Activated T-cell treated with anti-CD3 and anti-CD28 coated beads, Interleukin-2, amount 50 U/mL, for 24 hours (primary cell): ENCODE measurements at places on chromosomes 12 and 14.

GRCh38 chr12:47273191-47273626 lies 193.4 kb upstream of the AMIGO2 start:
- DNase-seq, result no peak

GRCh38 chr14:35117112-35117511 lies 4.7 kb downstream of the PPP2R3C start:
- DNase-seq, result no peak

DNA sequence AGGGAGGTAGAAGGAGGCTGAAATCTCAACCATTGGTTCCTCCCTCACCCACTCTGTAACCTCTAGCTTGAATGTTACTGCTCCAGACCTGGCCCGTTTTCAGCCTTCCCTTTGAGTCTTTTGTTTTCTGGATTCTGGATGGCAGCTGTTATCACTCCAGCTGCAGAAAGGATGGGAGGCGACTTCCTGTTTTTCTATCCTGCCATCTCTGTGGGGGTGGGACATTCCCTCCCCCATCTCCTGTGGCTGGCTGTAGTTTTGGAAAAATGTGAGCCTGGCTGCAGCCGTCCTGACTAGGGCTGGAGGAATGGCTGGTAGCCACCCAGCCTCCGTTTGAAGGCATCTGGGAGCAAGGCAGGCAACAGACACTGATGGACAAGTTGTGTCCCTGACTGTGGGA lies 2.9 kb upstream of the PPFIBP1 start:
- no peak for DNase-seq

GRCh38 chr14:94710731-94711130 lies 59.2 kb downstream of the GSC start:
- no peak for DNase-seq

DNA sequence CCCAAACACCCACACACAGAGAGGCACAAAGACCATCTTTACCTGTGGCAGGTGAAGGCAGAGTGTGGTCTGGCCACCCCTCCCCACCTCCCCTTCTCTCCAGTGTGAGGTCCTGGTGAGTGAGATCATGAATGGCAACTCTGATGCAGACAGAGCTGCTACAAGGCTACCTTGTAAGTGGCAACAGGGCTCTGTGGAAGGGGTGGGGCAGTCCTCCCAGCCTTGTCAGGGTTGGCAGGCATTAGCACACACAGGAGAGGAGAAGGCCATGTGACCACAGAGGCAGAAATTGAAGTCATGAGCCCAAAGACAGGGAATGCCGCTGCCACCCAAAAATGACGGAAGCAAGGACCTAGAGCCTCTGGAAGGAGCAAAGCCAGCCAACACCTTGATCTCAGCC lies 30.7 kb downstream of the VWF start:
- DNase-seq, result no peak

- DNase-seq, result no peak
These were observed 54.9 kb downstream of the RAB35 start for GRCh38 chr12:120061575-120062214.

- no peak for DNase-seq
These were observed 16.8 kb downstream of the HIF1A start for GRCh38 chr14:61712137-61712536.

GRCh38 chr12:26091822-26092221 lies 33.0 kb downstream of the BHLHE41 start:
- DNase-seq, result no peak

- peak; percentile 43 for DNase-seq
These were observed 227.1 kb upstream of the KRR1 start for GRCh38 chr12:75738486-75738885.

GRCh38 chr12:38328306-38328895 lies 11.8 kb downstream of the ALG10B start:
- no peak for DNase-seq

DNA sequence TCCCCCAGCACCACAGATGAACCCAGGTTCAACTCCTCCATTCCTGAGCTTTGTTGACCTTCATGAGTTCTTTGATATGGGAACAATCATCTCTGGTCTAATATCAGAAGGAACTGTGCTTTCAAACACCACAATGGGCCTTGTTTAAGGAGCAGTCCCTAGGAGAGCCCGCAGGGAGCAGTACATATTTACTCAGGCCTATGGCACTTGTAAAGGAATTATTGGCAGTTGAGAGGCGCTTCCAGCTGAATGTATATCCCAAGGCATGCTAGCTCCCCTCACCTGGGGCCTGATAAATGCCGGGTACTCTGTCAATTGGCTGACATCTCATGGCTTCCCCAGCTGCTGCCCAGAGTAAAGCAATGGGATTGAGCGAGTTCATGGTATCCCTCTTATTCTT lies 76.2 kb downstream of the ZFP36L1 start:
- DNase-seq, result no peak

DNA sequence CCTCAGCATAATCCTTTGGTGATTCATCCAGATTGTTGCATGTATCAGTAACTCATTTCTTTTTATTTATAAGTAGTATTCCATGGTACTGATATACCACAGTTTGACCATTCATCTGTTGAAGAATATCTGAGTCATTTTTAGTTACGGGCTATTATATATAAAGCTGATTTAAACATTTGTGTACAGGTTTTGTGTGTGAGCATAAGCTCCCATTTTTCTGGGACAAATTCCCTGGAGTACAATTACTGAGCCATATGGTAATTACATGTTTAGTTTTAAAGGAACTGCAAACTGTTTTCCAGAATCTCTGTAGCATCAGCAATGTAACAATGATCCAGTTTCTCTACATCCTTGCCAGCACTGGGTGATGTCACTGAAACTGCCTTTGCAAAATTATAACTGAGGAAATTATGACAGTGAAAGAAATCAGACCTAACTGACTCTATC lies 236.2 kb upstream of the KRR1 start:
- DNase-seq, result no peak

- peak; percentile 77 for DNase-seq
These were observed 2.6 kb upstream of the BCL11B start for GRCh38 chr14:99274346-99275221.

- no peak for DNase-seq
These were observed 68.4 kb downstream of the PPM1H start for GRCh38 chr12:62866451-62867082.

GRCh38 chr14:23399591-23399990 lies 8.5 kb downstream of the MYH6 start:
- no peak for DNase-seq

DNA sequence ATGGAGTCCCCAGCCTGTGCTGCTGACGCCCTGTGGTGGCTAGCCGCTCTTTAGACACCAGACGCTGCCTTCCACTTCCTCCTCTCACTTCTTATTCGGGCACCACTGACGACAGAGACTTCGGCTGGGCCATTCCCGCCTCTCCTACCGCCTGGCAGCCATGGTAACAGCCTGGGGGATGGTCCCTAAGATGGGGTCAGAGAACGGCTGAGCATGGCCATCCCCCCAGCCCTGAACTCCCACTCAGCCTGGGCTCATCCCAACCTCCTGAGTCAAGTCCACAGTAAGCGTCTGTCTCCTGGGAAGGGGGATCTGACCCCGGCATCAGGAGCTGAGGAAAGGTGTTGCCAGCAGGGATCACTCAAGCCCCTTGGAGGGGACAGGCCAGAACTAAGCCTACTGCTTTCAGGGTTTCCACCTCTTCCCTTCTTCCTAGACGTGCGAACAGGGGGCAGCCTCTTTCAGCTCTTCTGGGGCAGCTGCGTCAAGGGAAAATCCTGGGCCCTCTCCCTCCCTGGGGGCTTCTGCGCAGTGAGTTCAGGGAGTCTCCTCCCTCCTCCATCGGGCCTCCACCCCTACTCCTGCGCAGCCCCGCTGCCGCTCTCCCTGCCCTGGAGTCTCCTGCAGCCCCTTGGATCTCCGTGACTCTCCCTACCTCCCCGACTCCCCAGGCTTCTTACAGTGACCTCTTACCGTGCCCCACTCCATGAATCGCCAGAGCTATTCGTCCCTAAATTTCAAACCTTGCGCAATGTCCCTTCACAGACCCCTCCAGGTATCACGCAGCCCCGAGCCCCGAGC lies 643 bp upstream of the TAMALIN start:
- no peak for DNase-seq

DNA sequence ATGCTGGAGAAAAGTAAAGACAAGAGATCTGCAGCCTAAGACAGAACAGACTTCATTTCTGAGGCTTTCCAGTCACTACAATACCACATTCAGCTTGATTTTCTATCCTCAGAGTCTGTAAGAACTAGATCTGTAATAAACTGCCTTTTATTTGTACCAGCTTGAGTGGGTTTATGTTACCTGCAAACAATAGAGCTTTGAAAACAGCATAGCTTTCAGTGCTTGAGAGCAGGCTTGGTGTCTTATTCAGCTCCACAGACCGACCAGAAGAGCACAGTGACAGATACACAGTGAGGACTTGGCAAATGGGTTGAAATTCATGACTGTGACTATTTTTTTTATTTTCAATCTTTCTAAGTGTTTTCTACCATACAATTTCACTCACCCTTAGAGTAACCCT lies 207.8 kb upstream of the OTX2 start:
- DNase-seq, result no peak

DNA sequence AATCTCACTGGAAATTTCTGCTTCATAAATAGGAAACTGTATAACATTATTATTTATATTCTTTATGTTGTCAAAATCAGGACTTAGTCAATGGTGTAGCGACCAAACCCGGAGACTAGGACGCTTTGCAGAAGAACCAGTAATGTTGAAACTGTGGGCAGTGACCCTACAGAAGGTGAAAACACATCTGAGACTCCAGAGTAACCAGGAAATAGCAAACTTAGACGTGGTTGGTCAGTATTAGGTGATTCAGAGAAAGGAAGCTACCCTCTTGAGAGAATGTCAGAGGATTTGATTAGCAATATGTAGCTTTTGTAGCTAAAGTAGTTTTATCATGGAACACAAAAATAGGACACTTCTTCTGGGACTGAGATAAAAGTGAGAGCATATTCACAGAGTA lies 381.9 kb downstream of the SLC16A7 start:
- no peak for DNase-seq

- DNase-seq, result no peak
These were observed 132.2 kb upstream of the HIF1A start for GRCh38 chr14:61563162-61563511.

GRCh38 chr12:82705774-82706173 lies 19.1 kb downstream of the TMTC2 start:
- DNase-seq, result no peak

GRCh38 chr14:50657753-50658152 lies 10.4 kb downstream of the SAV1 start:
- no peak for DNase-seq

- peak; percentile 78 for DNase-seq
These were observed 5.8 kb downstream of the WSB2 start for GRCh38 chr12:118055144-118055557.

DNA sequence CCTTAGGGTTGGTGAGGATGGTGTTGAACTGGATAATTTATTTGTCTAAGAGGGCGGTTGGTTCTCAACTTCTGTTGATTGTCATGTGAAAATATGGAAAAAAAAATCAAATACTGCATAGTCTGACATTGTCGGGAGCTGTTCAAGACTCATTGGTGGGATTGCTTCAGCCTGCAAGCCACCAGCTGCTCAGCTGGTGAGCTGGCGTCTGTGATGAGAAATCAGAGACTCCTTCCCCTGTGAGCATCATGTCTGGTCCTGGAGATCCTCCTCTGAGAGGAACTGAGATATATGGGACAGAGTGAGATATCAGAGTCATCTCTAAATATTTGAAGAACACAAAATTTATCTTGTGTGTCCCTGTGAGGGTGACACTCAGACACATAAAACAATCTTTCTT lies 49.9 kb downstream of the TRIM9 start:
- no peak for DNase-seq

- no peak for DNase-seq
These were observed 88.2 kb downstream of the SYNE2 start for GRCh38 chr14:63941023-63941422.

GRCh38 chr12:48937170-48937569 lies 11.9 kb upstream of the FKBP11 start:
- no peak for DNase-seq

- DNase-seq, result no peak
These were observed 1.2 kb downstream of the SRGAP1 start for GRCh38 chr12:63845726-63846125.

DNA sequence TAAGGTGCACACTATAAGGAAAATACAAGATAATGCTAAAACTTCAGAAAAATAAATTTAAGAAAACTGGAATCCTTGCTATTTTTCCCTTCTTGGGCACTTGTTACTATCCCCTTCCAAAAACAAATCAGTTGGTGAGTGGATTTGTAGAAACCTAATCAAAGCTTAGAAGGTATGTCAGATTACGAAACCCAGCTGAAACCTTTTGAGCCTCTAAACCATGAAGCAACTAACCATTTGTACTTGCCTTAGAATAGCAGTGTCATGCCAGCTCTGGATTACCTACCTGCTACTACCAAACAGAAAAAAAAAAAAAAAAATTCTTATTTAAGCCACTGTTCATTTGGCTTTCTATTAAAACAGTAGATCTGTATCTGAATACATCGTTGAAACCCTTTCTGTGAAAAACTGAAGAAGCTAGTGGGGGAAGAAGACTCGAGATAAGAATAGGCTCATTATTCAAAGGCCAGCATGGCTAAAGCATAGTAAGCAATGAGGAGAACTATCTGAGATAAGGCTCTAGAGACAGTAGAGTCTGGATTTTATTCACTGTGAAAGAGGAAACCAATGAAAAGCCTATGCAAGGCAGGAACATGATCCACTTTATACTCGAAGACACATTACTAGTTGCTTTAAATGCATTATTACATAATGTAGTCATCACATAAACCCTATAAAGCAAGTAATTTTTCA lies 30.2 kb downstream of the OSBPL8 start:
- DNase-seq, result no peak
